MV-4-11 (cell line): ENCODE measurements at places on chromosomes 2 and 18.
A peak's percentile ranks its signal among the peaks of the same experiment; 100 is the strongest.

DNA sequence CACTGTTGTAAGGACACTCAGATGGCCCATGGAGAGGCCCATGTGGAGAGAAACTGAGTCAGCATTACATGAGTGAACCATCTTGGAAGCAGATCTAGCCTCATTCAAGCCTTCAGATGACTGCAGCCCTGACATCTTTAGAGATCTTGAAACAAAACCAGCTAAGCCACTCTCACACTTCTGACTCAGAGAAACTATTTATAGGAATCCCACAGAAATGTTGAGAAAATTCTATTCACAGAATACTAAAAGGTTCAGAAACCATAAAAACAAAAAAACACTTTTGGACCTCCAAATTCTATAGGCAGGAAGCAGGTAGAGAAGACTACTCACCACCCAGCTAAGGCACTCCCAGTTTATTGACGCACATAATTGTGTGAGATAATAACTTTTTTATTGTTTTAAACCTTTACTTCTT, 8.7 kb downstream of the TMEM169 start:
- DNase-seq = peak; percentile 73

DNA sequence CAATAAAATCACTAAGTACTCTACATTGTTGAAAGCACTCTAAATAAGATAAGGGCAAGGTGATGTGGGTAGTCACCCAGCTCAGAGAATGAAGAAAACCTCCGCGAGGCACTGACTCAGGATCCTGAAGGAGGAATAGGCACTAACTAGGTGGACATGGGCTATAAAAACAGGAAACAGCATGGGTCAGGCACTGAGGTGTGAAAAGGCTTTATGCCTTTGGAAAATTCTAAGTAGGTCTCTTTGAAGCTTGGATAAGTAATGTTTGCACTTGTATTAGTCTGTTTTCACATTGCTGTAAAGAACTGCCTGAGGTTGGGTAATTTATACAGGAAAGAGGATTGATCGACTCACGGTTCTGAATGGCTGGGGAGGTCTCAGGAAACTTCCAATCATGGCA, 161.6 kb downstream of the EPHA4 start:
- no peak for DNase-seq

- DNase-seq = peak; percentile 19
These were observed 2.1 kb downstream of the PDIA6 start for GRCh38 chr2:10810202-10811161.

- no peak for DNase-seq
These were observed 11.8 kb upstream of the FN1 start for GRCh38 chr2:215447673-215448081.

DNA sequence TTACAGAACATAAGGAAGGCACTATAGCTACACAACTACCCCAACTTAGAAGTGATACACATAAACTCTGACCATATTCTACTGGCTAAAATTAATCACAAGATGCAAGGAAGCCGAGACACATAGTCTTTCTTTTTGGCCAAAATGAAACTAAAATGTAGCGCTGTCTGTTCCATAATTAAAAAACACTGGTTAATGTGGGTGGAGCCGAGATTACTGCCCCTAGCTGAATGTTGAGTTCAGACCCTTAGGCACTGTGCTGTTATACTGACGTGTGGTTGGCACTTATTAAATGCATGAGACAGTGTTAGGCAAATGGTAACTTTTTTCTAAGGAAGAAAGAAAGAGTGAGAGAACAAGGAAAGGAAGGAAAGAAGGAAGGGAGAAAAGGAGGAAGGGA, 254.6 kb upstream of the RND3 start:
- no peak for DNase-seq

DNA sequence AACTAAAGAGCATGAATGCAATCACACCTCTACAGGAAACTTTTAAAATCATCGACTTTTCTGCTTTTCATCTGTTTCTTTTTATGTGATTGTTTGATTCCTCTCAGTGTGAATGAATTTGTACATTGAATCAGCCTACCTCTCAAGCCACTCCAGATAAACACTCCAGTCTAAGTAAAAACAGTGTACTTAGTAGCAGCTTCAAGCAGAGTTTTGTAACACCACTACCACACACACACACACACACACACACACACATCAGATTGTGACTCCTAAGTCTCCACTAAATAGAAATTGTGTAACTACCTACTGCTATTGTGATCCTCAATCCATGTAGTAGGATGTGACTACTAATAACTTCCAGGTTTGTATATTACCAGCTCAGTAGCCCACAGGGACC, 65.3 kb upstream of the EPB41L5 start:
- DNase-seq = no peak

GRCh38 chr2:205872716-205873115, 190.4 kb downstream of the NRP2 start:
- DNase-seq = peak; percentile 85

DNA sequence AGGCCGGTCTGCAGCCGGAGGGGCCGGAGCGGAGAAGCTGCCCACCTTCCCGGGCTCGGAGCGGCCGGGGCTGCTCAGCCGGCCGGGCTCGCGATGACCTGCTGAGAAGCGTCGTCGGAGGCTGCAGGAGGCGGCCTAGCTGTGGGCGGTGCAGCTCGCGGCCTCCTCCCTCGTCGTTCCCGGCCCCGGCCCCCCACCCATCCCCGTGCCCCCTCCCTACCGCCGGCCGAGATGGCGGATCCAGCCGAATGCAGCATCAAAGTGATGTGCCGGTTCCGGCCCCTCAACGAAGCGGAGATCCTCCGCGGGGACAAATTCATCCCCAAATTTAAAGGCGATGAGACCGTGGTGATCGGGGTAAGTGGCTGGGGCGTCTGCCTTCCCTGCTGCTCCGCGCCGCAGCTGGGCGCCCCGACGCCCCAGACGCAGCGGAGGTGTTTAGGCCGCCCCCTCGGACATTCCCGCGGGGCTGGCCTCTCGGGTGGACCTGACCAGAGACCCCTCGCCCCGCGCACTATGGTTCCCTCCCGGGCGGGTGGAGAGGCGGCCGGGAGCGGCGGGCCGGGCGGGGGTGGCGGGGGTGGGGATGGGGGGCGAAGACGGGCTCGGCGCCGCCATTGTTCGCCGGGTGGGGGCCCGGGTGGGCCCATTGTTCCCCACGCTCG, 492 bp downstream of the KIF5C start:
- DNase-seq = no peak

DNA sequence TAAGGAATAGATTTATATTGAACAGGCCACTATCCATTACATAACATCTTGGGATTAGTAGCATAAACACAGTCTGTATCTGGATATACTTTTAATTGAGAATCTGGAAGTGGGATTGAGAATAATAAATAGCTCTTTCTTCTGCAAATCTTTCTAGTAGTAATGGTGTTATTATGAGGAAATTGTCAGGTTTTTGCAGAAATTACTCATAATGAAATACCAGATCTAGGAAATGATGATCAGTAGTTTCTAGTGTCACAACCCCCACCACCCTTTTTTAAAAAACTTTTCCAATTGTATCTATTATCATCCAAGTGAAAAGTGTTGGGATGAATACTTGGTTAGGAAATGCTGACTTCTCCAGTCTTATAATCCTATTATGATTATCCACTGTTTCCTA, 18.7 kb downstream of the NBEAL1 start:
- no peak for DNase-seq

DNA sequence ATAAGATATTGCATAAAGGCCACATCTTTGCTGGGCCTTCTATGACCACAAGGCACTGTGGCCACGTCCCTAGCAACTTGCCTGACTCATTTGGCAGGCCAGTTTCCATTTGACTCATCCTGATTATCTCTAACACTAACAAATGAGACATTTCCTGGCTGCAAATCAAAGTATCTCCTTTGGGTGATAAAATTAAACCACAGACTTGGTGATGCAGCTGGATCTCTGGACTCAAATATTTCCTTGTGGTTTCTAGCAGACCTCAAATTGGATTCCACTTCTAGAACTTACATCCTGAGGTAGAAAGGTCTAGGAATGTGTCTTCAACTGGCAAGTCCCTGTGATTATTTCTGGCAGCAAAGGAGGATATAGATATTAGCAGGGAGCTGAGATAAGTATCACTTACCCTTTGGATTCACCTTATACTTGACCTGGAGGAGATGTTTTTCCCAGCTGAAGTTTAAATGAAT, 167.9 kb upstream of the NXPH2 start:
- DNase-seq = peak; percentile 83

DNA sequence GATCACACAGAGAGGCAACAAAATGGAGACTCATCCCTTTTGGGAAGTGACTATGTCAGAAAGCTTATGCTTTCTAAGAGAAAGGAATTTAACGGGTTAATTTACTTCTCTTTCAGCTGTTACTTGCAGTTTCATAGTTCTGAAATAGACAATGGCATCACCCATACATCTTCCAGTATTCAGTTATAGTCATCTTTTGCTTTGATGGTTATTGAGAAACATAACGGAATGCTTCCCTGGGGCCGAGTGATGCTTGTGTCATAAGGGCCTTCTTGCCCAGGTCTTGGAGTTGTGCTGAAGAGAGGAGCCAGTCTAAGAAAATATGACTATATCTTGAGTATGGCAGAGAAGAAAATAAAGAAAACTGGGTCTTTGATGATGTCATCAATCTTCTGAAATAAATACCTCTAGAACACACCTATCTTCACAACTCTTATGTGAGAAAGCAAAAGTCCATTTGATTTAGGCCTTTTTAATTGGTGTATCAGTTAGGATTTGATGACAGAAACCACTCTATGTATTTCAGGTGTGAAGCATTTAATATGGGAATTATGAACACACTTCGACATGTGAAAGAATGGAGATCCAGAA, 328.2 kb downstream of the LRRTM4 start:
- peak; percentile 15 for DNase-seq

- DNase-seq = no peak
These were observed 26.4 kb downstream of the SKA1 start for GRCh38 chr18:50401295-50401694.
